NK-92 treated with Interleukin-12 subunit alpha and Interleukin-12 subunit beta, amount 100 ng/mL, for 24 hours (cell line): ENCODE measurements at places on chromosomes 5 and 9.

- no peak for DNase-seq
Measured at GRCh38 chr5:83895860-83896259, 175.2 kb upstream of the HAPLN1 start.

GRCh38 chr5:173290477-173291131 lies 37.6 kb downstream of the STC2 start:
- no peak for DNase-seq

- no peak for DNase-seq
Measured at GRCh38 chr5:159741829-159742322, 174.4 kb upstream of the ADRA1B start.

GRCh38 chr5:26419987-26420386 lies 618.4 kb downstream of the CDH9 start:
- no peak for DNase-seq

DNA sequence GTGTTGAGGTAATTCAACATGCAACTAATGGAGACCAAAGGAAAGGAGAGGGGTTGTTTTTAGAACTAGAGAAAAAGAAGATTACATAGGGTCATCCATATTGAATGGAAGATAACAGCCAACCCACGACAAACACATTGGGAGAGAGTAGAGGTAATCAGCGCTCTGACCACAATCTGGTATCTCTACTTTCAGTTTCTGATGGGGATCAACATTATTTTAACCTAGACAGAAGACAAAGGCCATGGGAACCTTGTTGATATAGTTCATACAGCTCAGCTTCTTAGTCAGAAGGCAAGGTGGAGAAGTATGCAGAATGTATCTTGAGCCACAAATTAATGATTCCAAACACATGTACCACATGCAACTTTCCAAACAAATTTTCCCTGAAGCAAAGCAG lies 537.1 kb upstream of the ST8SIA4 start:
- no peak for DNase-seq
